Ovary (tissue), 10 donors: ENCODE measurements at places on chromosomes 3 and 15. TPM values are rescaled to one million over a fixed set of nuclear protein-coding genes. Genes with fewer than 3 reads are reported as not detected.

The NFKBIZ gene
- 18.8 TPM for polyA plus RNA-seq

The SERINC4 gene
- polyA plus RNA-seq: not detected

The P2RY13 gene
- 0.31 TPM for polyA plus RNA-seq

- DNase-seq: no peak
Measured at GRCh38 chr3:153350420-153350819, 188.4 kb downstream of the RAP2B start.

DNA sequence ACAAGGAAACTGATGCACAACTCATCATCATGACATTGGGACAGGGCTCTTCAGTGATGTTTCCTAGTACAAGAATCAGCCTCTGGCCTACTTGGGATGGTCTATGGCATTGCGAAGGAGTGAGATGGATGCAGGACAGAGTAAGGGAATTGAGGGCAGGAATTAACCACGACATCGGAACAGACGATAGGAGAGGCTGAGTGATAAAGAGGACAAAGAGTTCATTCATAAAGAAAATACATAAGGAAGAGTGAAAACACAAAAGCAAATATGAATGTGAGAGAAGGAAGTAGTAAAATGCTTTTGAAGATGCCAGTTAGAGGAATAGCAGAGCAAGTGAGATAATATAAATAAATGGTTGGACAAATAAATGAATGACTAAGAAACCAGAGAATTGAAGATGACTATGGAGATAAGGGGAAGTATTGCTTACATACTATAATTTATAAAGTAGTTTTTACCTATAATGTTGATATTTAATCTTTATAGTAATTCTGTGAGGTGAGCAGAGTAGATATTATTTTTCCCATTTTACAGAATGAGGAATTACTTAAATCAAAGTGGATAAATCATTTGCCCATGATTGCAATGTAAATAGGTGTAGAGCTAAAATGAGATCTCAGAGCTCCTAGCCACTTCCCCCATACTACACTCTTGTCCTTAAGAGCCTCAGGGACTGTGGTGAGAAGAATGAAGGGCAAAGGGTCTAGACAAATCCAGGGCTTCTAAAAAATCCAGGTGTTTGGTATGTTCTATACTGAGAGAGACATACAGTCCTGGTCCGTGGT is 203.3 kb downstream of the DTWD1 start:
- no peak for DNase-seq

DNA sequence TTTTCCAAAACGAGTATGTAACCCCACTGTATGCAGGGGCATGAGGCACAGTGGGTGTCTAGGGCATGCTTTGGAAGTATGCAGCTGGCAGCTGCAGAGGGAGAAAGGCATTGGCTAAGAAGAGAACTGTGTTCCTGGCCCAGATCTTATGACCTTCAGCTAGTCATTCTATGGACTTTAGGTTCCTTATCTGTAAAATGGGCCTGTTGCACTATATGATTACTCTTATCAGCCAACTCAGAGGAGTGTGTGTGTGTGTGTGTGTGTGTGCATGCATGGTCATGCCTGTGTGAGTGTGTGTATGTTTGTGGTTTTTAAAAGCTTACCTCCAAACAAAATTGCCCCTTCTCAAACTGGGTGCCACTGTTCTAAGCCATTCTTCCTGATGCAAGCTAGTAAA is 27.4 kb upstream of the CHST2 start:
- DNase-seq: no peak

DNA sequence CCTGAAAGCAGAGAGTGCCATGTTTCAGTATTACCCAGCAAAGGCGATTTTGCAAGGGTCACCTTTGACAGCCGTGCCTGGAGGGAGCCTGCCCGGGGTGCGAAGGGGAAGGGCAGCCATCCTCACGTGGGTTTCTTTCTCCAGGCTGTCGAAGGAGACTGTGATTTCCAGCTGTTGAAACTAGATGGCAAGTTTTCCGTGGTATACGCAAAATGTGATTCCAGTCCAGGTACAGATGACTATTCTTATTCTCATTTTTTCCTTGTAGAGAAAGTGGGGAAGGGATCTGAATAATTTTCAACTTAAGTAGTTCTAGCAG is 3.4 kb downstream of the AHSG start:
- no peak for DNase-seq

DNA sequence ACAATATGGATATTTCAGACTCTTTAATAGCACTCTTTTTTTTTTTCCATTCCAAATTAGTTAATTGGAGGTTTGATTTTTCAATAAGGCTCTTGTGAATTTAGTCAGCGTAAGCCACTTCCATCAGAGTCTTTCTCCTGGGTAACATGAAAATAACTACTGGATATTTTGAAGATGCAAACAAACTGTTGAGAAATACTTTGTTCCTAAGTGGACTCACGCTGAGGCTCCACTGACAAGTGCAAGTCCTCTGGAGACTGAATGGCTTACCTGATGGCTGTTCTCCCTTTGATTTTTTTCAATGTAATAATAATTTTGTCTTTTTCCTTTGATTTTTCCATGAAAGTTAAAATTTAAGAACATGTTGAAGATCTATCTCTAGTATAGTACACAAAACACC is 26.0 kb upstream of the TM4SF1 start:
- DNase-seq: no peak
